ENCODE measurements at places on chromosomes 7 and 10. TPM values are rescaled to one million over a fixed set of nuclear protein-coding genes. Genes with fewer than 3 reads are reported as not detected.

DNA sequence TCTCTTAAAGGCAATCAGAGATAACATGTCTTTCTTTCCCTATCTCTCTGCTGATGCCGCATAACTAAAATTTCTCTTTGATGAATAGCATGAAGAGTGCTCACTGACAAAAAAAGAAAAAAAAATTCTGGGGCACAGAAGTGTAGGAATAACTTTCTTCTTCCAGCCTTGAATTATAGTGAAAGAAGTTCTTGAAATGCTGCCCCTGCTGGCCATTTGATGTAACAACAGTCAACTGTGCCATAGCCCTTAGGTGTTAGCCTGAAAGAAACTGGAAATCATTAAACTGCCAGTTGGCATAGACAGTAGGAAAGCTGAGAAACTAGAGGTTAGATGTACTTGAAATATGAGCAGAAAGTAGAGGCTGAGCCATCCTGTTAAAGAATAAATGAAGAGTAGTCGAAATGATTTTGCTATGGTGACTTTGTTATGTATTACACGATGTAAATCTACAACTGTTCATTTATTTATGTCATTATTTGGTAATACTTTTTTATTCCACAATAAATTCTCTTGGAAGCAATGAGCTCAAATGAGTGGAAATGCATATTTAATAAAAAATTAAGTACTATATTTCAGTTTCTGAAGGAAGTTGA, 48.3 kb upstream of the FAM171A1 start:
- DNase-seq, result no peak

GRCh38 chr7:7851381-7851780, 117.2 kb upstream of the GLCCI1 start:
- no peak for DNase-seq

GRCh38 chr10:83199374-83199773, 939.9 kb upstream of the GHITM start:
- DNase-seq, result no peak

DNA sequence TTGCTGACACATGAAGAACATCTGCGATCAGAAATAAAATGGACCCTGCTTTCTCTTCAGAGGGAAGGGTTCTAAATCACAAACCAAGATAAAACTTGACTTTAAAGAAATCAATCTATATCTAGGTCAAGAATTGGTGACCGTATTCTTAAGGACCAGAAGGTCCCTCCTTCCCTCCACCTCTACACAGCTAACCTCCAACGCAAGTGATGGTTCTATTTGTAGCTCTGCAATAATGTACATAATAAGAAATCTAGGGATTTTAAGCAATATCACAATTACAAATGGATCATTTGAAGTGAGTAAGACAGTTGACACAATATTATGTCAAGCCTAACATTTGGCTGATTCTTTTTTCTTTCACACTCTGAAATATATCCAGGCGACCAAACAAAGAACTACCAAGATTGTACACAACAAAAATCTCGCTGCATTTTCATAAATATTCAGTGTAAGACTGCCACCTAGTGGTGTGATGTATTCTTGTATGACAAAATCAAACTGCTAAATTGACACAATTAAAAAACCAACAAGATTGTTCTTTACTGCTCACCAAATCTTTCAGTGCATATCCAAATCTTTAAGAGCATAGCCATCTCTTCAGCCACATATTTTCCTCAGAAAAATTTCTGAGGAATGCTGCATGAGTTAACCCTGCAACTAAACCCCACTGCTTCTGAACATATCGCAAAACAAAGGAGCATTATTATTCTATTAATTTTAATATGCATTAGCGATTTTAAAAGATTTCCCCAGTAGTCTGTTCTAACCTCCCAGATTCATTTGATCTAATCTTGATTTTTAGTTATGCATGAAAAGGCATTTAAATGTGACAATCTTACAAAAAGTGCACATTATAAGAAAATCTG, 44.5 kb downstream of the ICA1 start:
- DNase-seq, result no peak

DNA sequence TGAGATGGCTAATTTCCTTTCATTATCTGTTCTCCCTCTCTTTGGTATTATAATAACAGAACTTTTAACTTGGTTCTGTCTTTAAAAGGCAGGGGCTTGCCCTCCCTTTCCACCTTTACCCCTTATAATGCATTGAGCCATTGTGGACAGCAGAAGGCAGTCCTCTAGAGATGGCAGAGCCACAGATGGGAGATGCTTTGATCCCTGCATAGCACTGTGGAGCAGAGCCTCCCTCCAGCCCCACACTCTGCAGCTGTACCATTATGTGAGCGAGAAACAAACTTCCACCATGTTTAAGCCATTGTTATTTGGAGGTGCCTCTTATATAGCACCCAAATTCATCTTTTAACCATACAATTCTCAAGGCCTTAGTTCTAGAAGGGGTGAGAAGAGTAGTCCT, 78.4 kb downstream of the SEC23IP start:
- no peak for DNase-seq

DNA sequence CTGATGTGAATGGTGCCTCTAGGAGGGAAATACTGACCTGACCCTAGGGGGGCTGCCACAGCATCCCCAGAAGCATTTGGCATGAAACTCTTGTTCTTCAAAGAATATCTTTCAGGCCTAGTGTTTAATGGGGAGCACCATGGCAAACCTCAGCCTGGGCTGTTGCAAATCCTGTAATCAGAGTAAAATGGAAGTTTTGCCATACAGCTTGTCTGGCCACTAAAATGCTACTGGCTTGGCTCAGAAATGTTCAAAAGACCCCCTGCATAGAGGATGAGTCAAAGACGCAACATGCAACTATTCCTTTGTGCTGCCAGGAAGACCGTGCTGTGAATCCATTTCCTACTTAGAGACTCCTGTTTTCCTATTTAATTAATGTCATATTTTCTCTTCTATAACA, 26.7 kb downstream of the HECW1 start:
- DNase-seq, result no peak

GRCh38 chr10:3433131-3433530, 260.5 kb upstream of the PITRM1 start:
- no peak for DNase-seq

GRCh38 chr10:116450861-116451260, 23.2 kb downstream of the PNLIPRP3 start:
- no peak for DNase-seq

DNA sequence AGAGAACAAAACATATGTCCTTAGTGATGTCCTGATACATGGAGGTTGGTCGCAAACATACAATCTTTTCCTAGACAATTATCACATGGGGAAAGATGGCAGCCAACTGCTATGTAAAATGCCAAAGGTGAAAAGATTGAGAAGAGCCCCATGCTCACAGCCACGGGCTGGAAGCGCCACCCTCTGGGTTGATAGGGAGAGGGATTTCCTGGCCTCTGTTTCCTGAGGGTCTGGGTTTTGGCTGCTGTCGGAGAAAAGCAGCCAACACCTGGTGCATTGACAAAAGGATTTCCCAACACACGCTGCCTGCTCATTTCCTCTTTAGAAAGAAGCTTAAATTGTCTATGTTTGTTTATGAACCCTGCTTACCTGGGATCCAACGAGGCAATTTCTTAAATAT, 43.8 kb downstream of the ITIH5 start:
- no peak for DNase-seq

GRCh38 chr10:116836902-116837523, 12.3 kb upstream of the ENO4 start:
- no peak for DNase-seq

DNA sequence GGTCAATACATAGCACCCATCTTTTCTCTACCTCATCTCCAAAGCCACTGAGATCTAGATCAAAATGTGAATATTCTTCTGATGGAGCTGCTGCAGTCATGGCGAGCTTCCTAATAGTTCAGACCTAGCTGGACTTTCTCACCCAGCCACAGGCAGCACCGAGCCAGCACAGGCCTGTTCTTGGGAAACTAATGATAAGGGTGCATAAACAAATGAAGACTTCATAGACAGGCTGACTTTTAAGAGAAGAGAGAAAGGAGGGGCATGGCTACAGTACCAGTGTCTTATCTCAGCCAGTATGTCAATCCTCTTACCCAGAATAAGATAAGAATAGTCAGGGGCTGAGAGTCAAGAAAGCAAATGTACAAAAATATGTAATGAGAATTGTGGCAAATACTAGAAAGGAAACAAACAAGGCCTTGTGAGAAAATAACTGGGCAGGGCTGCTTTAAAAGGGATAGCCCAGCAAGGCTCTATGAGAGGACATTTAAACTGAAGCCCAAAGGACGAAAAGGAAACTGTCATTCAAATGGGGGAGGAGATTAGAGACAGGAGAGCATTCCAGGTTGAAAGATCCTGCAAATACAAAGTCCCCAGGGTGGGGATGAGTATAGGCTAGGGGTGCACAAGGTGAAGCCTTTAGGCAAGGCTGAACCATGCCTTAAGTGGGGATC, 21.8 kb upstream of the CDK14 start:
- DNase-seq, result no peak

DNA sequence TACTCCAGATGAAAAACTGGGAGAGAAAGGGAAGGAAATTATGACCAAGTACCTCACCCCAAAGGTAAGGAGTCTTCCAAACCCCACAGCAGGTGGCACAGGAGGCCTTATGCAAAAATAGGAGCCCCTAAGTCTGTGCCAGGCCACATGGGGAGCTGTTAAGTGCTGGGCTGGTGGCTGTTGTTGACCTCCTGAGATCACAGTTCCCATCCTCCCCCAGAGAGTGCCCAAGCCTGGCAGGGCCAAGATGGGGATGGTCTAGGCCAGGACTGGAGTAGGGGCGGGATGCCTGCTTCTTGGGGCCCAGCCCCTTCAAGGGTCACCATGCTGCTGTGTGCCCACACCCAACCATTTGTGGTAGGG, 145.8 kb downstream of the RGS10 start:
- DNase-seq, result no peak

DNA sequence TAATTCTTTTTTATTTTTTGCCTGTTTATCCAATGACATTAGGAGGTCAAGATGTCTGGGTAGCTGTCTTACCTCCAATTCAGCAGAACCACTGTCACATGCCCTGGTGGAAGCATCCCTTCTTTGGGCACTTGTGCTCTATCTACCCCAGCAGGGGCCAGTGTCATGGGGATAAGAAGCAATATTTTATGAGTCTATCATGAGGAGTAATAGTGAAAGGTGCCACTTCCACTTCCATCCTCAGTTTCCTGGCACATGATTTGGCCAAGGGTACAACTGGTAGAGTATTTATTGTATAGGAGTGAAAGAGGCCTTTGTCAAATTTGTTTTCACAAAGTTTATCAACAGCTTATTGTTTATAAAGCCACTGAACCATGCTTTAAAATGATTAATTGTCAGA, 112.5 kb downstream of the CCDC71L start:
- no peak for DNase-seq

DNA sequence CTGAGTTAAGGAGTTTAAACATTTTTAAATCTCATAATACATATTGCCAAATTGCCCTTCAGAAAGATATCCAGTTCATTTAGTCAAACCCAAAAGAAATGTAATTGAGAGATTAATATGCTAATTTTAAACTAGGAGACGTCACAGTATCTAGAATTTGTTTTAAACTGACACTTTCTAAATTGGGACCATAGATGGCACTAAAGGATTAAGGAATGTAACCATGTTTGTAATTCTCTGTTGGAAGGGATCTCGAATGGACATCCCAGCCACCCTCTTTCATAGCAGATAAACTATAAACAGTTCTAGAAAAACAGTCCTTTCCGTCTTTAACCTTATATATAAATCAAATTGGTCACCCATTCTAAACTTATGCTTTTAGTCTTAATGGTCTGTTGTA, 30.0 kb upstream of the SAMD9L start:
- DNase-seq, result no peak

DNA sequence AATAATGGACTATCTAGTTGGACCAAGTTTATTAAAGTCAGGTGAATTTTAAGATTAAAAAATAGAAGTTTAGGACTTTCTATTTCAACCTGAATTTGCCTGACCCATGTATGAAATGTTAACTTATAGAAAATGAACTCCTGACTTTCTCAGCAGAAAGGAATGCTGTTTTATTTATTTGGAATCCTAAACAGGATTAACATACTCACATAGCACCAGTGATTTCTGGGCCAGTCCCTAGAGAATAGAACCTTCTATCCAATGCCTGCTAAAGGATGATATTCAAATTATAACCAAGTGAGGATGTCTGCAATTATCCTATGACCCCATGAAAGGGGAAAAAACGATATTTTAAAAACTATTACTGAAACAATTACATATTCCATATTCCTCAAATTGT, 148.8 kb downstream of the CHRM2 start:
- DNase-seq, result no peak

DNA sequence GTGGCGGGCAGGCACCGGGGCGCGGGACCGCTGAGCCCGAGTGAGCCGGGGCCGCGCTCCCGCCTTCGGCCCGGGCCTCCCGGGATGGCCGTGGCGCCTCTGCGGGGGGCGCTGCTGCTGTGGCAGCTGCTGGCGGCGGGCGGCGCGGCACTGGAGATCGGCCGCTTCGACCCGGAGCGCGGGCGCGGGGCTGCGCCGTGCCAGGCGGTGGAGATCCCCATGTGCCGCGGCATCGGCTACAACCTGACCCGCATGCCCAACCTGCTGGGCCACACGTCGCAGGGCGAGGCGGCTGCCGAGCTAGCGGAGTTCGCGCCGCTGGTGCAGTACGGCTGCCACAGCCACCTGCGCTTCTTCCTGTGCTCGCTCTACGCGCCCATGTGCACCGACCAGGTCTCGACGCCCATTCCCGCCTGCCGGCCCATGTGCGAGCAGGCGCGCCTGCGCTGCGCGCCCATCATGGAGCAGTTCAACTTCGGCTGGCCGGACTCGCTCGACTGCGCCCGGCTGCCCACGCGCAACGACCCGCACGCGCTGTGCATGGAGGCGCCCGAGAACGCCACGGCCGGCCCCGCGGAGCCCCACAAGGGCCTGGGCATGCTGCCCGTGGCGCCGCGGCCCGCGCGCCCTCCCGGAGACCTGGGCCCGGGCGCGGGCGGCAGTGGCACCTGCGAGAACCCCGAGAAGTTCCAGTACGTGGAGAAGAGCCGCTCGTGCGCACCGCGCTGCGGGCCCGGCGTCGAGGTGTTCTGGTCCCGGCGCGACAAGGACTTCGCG, 534 bp downstream of the FZD9 start:
- DNase-seq, result no peak

DNA sequence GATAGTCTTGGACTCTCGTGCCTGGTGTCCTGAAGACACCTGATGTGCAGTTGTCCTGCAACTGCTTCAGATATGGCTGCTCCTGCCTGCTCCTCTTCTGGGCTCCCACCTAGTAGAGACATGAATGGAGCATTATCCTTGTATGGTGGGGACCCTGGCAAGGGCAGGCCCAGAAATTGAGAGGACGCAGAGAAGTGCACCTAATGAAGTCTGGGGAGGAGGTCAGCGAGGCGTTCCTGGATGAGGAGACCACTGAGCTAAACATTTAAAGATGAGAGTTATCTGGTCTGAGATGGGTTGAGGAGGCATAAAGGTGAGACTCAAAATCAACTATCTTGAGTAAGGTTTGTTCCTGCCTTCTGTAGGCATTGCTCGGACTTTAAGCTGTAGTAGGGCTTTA, 66.3 kb downstream of the WDFY4 start:
- DNase-seq, result no peak

The MGAM2 gene
- not detected for total RNA-seq

The INHBA gene
- not detected for total RNA-seq

The MYO3A gene
- total RNA-seq, result not detected

The LEP gene
- not detected for total RNA-seq

The CPVL gene
- total RNA-seq, result 0.70 TPM

The ATP6V1F gene
- 69.2 TPM for total RNA-seq

The SPDYE3 gene
- not detected for total RNA-seq

The PLEKHS1 gene
- not detected for total RNA-seq

The RSPH10B2 gene
- total RNA-seq, result 0.68 TPM
